Astrocyte (in vitro differentiated cells and primary cell): ENCODE measurements at places on chromosomes 5 and 9. TPM values are rescaled to one million over a fixed set of nuclear protein-coding genes. Genes with fewer than 3 reads are reported as not detected.

GRCh38 chr5:66932457-66932856 is 264.1 kb downstream of the CD180 start:
- DNase-seq: no peak

GRCh38 chr9:18857769-18858168 is 175.2 kb downstream of the SAXO1 start:
- DNase-seq: peak; percentile 18

- no peak for DNase-seq
Observed at GRCh38 chr9:29793970-29794369, 2220.7 kb upstream of the C9orf72 start.

DNA sequence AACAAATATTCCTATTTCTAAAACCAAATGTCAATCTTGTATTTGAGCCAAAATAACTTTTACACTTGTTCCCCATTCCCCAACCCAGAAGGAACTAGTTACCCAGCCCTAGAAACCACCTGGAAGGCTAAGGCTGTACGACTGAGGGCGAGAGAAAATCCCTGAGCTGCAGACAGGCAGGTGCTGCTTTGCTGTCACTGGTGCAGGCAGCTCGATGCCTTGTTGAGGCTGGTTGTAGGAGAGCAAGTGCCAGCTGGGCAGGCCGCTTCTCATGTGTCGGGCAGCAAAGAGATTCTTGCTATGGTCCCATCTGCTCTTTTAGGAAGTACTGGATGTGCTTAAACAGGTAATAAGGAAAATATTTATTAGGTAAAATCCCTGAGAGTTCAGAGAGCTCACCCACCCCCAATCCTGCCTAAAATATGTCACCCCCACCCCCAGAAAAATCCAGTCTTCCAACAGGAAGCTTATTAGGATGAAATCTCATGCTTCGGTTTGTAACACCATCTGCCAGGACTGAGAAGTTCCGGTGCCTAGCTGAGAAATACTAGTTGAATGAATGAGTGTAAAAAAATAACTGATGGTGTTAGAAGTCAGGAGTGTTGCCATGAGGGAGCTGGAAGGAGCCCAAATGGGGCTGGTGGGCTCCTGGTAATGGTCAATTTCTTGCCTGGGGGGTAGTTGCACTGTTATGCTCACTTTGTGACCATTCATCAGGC is 91.1 kb upstream of the DMRT1 start:
- no peak for DNase-seq

DNA sequence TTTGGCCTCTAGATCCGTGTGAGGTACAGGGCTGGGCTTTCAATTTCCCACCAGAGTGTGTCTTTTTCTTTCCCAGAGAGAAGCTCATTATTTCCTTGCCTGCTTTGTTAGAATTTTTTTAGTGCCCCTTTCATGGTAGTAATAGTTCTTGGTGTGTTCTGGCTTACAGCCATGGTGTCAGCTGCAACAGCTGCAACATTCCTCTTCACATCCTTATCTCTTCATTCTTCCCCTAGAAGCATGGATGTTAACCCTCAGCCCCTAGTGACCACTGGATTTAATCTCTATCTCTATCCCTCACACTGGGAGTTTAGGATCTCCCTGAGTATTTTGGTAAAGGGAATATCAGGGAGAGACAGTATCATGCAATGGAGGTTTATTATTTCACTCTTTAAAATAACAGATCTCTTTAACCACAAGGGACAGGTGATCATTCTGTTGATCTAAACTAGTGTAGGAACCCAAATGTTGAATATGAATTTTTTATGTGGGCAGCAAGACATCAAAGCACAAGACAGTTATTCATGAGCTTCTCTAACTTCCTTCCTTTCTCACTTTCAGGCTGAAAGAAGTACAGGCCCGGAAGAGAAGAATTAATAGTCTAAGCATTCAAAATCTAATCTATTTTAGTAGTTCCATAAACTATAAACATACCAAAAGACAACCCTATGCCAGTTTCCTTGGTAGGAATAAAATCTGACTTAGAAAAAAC is 160.2 kb downstream of the FAM170A start:
- DNase-seq: no peak

DNA sequence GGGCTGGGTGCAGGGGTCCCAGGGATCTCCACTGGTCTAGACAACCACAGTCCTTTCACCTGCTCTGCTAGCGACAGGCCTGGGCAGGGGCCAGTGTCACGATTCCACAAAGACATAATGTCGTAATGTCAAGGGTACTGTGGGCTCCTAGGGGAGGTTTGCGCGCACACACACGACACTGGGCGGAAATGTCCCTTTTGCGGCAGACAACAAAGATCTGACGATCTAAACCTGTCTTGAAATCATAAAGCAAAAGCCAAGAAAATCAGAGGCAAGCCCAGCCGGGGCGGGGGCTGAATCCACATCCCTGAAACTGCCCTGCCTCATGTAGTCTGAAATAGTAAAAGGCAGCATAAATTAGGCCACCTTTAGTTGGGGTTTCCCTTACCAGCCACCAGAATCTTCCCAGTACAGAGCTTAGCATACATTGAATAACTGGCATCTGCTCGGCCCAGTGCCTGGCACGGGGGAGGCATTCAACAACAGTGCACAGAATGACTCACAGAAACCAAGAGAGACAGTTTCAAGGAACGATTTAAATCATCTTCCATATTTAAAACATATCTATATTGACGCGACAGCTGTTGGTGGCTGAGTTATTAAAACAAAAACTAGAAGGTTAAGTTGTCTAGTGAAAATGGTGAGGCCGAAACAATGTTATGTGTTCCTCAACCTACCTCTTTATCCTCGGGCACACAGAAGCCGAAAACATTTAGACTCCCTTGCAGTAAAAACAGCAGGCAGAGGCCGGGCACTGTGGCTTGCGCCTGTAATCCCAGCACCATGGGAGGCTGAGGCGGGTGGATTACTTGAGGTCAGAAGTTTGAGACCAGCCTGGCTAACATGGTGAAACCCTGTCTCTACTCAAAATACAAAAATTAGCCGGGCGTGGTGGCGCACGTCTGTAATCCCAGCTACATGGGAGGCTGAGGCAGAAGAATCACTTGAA is 151.0 kb downstream of the MYO10 start:
- no peak for DNase-seq

DNA sequence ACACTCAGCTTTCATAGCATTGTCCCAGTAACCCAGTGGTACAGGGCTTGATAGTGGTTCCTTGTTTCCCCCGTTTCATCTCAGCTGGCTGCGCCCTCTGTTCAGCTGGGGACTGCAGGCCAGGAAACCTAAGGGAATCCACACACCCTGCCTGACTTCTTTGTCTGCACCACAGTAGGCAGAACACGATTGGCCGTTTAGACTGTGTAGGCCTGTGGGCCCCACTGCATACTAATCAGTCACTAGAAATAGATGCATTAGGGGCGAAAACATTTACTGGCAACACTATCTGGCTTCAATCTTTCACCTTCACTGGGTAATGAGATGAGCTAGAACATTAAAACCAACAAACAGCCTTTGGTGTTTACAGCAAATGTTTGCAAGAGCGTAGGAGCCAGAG is 512.7 kb upstream of the BRINP1 start:
- DNase-seq: no peak

DNA sequence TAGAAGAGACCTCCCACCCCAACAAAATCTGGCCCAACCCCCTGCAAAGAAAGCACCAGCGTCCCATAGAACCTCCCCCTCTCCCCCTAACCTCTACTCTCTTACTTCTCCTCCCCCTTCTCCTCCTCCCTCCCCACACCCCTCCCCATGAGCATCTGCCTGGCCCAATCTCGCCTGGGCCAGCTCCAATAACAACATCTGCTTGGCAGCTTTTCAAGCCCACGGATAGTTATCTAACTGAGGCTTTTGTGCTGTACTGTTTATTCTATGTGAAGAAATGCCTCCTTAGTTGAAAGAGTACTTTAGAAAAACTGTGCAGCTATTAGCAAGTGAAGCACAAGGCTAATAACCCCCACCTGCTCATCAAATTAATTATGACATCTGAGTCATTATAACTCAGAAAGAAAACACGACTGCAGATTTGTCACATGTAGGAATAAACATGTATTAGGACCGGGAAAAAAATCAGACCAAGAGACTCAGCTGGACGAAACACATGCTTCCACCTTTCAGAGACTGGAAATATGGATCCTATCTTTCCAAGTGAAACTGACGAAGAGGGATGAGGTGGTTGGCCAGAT is 42.8 kb downstream of the NFIB start:
- peak; percentile 87 for DNase-seq

- DNase-seq: no peak
Observed at GRCh38 chr9:7636309-7636708, 163.3 kb downstream of the DMAC1 start.

GRCh38 chr5:138849439-138849838 is 25.7 kb downstream of the LRRTM2 start:
- peak; percentile 51 for DNase-seq

GRCh38 chr5:99587983-99588382 is 659.2 kb upstream of the CHD1 start:
- no peak for DNase-seq

DNA sequence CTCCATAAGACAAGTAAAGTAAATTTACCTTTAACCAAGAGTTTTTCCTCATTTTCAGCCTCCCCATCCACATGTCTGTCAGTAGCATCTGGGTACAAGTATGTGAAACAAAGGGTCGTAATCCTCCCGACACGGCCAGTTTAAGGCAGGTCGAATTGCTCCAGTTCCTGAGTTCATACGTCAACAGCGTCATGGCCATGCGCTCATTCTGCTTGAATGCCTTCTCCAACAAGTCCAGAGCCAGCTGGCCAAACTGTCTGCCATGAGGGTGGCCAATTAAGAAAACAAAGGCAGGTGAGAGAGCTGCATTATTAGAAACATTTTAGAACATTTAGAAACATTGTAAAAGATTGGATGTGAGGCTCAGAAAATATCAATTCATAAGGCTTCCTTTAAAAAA is 87.5 kb downstream of the TRPM6 start:
- DNase-seq: no peak

- DNase-seq: peak; percentile 25
Observed at GRCh38 chr5:168530621-168531150, 1.6 kb downstream of the FBLL1 start.

- DNase-seq: peak; percentile 63
Observed at GRCh38 chr9:130835441-130836298, 616 bp downstream of the ABL1 start.

Gene FST
- 39.1 and 57.1 TPM in 2 replicates for total RNA-seq

- no peak for DNase-seq
Observed at GRCh38 chr5:68348447-68349222, 133.1 kb downstream of the PIK3R1 start.

DNA sequence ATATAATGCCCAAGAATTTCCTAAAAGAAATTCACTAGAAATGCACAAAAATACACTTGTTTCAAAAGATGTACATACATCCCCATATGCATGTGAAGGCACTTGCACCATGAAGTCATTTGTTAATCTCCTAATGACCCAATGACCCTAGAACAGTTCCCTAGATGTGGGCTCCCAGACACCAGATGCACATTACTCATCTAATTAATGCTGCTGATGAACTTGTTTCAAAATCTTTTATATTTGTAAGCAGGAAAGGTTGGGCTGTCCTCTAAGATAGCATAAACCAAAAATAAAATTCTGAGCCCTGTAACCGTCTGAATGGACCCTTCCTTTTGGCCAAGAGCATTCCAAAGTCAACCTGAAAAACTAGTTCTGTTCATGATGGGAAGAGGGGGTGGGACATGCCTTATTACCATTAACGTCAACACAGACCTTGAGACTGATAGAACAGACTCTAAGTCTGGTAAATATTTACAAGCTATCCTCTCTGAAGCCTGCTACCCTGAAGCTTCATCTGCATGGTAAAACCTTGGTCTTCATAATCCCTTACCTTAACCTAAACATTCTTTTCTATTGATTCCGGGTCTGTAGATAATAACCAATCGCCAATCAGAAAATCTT is 91.0 kb upstream of the DAPK1 start:
- no peak for DNase-seq

Gene BHMT
- not detected in 2 replicates for total RNA-seq

DNA sequence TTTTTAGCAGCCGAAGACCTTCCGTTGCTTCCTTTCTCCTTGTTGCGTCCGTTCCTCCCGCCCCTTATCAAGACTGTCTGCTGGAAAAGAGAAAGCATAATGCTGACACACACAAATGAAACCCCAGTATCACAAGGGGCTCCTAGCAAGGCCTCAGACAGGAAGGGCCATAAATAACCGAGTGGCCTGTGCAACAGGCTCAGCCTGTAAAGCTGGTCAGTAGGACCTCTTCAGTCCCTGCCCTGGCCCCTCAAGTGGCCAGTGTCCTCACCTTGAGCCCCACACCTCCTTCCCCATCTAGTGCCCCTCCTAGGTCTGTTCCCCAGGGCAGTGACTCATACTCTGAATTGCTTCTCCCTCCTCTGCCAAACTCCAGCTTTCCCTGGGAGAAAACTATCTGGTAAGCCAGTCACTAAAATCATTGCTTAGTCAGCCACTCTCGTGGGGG is 174.6 kb upstream of the IL12B start:
- peak; percentile 66 for DNase-seq

- no peak for DNase-seq
Observed at GRCh38 chr5:167050568-167051401, 1240.7 kb upstream of the WWC1 start.

Gene SV2C
- total RNA-seq: 0.05 TPM in 2 replicates

DNA sequence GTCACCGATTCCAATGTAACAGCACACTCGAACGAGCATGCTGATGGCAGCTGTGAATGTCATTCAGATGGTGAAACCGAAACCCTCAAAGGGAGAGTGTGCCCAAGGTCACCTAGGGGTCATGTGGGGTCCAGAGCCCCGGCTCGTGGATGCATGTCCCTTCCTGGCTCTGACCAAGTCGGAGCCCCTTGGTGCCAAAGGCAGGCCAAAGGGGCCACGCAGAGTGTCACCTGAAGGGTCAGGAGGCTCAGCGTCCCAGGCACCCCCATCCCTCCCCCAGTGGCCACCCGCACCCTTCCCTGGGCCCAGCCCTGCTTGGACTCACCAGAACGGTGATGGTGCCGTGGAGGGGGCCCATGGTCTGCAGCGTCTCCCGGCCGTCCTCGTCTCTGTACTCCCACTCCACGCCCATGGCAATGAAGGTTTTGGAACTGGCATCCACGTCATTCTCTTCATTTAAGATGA is 69.5 kb downstream of the ZNF354C start:
- no peak for DNase-seq

GRCh38 chr5:151139015-151139414 is 18.6 kb downstream of the ANXA6 start:
- DNase-seq: no peak

Gene CCDC152
- 1.2 and 1.3 TPM in 2 replicates for total RNA-seq

Gene PCDHGA10
- total RNA-seq: 34.0 and 41.6 TPM in 2 replicates

Gene CHSY3
- 9.4 and 11.9 TPM in 2 replicates for total RNA-seq

DNA sequence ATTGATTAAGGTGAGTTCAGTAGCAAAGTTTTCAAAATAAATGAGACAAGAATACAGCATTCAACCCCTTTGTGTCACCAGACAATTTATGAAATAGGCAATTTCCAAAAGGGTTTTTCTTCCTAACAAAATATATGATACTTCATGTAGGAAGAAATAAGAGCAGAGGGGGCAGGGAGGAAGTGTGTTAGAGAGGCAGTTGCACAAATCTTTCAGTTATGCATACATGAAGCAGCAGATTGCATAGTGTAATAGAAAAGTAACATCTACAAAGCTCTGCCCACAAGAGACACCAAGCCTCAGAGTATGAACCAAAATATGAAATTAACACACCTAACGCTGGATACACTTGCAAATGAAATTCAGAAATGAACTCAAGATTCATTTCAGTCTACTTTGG is 157.0 kb downstream of the DENND1A start:
- DNase-seq: no peak

- peak; percentile 78 for DNase-seq
Observed at GRCh38 chr5:67813877-67814539, 401.5 kb upstream of the PIK3R1 start.

Gene SLC6A7
- total RNA-seq: not detected in 2 replicates
